Vein endothelial cell (primary cell): ENCODE measurements at places on chromosomes 7 and 10. TPM values are rescaled to one million over a fixed set of nuclear protein-coding genes. Genes with fewer than 3 reads are reported as not detected.

The CFAP46 gene
- total RNA-seq, result 1.3 and 1.5 TPM in 2 replicates

The INMT gene
- under 0.01 TPM in 1 of 2 replicates, not detected in the other for total RNA-seq

The CCL24 gene
- not detected in 2 replicates for total RNA-seq

The ARMC3 gene
- total RNA-seq, result not detected in 2 replicates

The LBX1 gene
- total RNA-seq, result not detected in 2 replicates

The VSTM2A gene
- total RNA-seq, result not detected in 2 replicates

The TMEM176A gene
- not detected in 2 replicates for total RNA-seq

The NKX1-2 gene
- total RNA-seq, result not detected in 2 replicates

The GFRA1 gene
- 0.86 and 1.3 TPM in 2 replicates for total RNA-seq

The CRHR2 gene
- not detected in 2 replicates for total RNA-seq

The CRYGN gene
- total RNA-seq, result not detected in 2 replicates

The VENTX gene
- total RNA-seq, result not detected in 2 replicates

The SFTPA1 gene
- not detected in 2 replicates for total RNA-seq

The CNPY1 gene
- not detected in 2 replicates for total RNA-seq

The MGMT gene
- 7.1 and 13.1 TPM in 2 replicates for total RNA-seq

The LIPN gene
- total RNA-seq, result not detected in 2 replicates

The C7orf33 gene
- not detected in 2 replicates for total RNA-seq

The CYP3A5 gene
- not detected in 2 replicates for total RNA-seq

The ACSM6 gene
- total RNA-seq, result not detected in 2 replicates

The OPN1SW gene
- total RNA-seq, result not detected in 2 replicates

The TUBAL3 gene
- 1.1 and 1.3 TPM in 2 replicates for total RNA-seq

The UCMA gene
- total RNA-seq, result not detected in 2 replicates

The CACNB2 gene
- not detected in 2 replicates for total RNA-seq

The ABCB1 gene
- 0.57 and 0.65 TPM in 2 replicates for total RNA-seq

The TRA2A gene
- 40.8 and 51.4 TPM in 2 replicates for total RNA-seq

The FGF8 gene
- total RNA-seq, result not detected in 2 replicates

The AS3MT gene
- total RNA-seq, result 0.10 and 0.98 TPM in 2 replicates

The NUTM2B gene
- total RNA-seq, result 0.10 and 0.33 TPM in 2 replicates

The IFIT1 gene
- 1.3 and 1.6 TPM in 2 replicates for total RNA-seq

The WDR86 gene
- total RNA-seq, result not detected in 2 replicates

The OR2A7 gene
- not detected in 2 replicates for total RNA-seq

The PDK4 gene
- 10.0 and 10.1 TPM in 2 replicates for total RNA-seq

The TRPV5 gene
- total RNA-seq, result 0.10 TPM in 1 of 2 replicates, not detected in the other

The PRSS1 gene
- total RNA-seq, result not detected in 2 replicates

The RET gene
- total RNA-seq, result not detected in 2 replicates

The PON1 gene
- not detected in 2 replicates for total RNA-seq

The HOXA13 gene
- total RNA-seq, result not detected in 2 replicates

The FAM25C gene
- not detected in 2 replicates for total RNA-seq

The PCGF6 gene
- 11.1 and 13.2 TPM in 2 replicates for total RNA-seq

The STN1 gene
- 30.1 and 37.7 TPM in 2 replicates for total RNA-seq

The AKR1C8 gene
- total RNA-seq, result not detected in 2 replicates

The HABP2 gene
- total RNA-seq, result under 0.01 TPM in 1 of 2 replicates, not detected in the other

The OPALIN gene
- not detected in 2 replicates for total RNA-seq

The ACSL5 gene
- total RNA-seq, result 18.3 and 26.7 TPM in 2 replicates

The ASAH2 gene
- 0.86 and 0.98 TPM in 2 replicates for total RNA-seq

The FBXL13 gene
- total RNA-seq, result 0.76 and 0.98 TPM in 2 replicates

The PKD1L1 gene
- total RNA-seq, result 1.6 and 3.4 TPM in 2 replicates

The SLC16A9 gene
- under 0.01 and 0.67 TPM in 2 replicates for total RNA-seq

The SNCG gene
- 53.1 and 60.4 TPM in 2 replicates for total RNA-seq

The SNX10 gene
- total RNA-seq, result 0.65 and 2.3 TPM in 2 replicates

The CHST15 gene
- 71.8 and 88.5 TPM in 2 replicates for total RNA-seq
